BE2C (cell line): ENCODE measurements at places on chromosomes 2 and 18.

GRCh38 chr2:73821227-73821626 lies 7.5 kb upstream of the STAMBP start:
- no peak for DNase-seq

GRCh38 chr18:69444221-69444620 lies 43.5 kb downstream of the DOK6 start:
- DNase-seq: no peak

- DNase-seq: no peak
Observed at GRCh38 chr2:70101174-70101573, 13.9 kb downstream of the PCBP1 start.

GRCh38 chr2:143241403-143242088 lies 112.3 kb downstream of the ARHGAP15 start:
- no peak for DNase-seq

DNA sequence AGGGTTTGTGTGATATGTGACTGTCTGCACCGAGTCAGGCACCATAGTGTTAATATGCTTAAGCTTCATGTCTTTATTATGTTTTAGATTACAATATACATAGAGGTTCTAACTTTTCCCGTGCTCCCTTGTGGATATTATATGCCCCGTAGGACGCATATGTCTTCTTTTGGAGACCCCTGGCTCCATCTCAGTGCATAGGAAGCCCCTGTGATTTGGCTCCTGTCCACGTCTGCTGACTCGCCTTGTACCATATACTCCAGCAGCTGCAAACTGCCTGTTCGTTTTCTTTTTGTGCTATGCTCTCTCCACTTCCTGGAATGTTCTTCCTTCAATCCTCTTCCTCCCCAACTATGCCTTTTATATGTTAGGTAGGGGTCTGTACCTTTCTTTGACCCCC lies 110.9 kb downstream of the PTRHD1 start:
- peak; percentile 14 for DNase-seq

GRCh38 chr18:40163254-40163653 lies 1791.8 kb upstream of the PIK3C3 start:
- no peak for DNase-seq

DNA sequence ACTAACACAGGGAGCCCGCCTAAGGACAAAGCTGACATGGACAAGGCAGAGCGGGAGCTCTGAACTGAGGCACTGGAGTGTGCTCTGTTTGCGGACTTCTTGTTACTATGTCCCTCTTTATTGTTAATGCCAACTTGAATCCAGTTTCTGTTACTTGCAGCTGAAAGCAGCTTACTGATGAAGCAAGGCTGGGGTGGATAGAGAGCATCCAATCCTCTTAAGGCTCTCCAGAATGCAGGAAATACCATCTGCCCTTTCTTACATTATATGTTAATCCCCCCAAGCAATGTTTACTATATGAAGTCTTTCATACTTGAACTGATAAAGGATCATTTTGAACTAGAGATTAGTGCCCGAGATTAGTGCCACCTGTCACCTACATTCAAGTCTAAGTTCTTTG lies 9.4 kb downstream of the FAM210A start:
- DNase-seq: no peak

GRCh38 chr2:100960688-100961087 lies 41.4 kb upstream of the RPL31 start:
- no peak for DNase-seq

DNA sequence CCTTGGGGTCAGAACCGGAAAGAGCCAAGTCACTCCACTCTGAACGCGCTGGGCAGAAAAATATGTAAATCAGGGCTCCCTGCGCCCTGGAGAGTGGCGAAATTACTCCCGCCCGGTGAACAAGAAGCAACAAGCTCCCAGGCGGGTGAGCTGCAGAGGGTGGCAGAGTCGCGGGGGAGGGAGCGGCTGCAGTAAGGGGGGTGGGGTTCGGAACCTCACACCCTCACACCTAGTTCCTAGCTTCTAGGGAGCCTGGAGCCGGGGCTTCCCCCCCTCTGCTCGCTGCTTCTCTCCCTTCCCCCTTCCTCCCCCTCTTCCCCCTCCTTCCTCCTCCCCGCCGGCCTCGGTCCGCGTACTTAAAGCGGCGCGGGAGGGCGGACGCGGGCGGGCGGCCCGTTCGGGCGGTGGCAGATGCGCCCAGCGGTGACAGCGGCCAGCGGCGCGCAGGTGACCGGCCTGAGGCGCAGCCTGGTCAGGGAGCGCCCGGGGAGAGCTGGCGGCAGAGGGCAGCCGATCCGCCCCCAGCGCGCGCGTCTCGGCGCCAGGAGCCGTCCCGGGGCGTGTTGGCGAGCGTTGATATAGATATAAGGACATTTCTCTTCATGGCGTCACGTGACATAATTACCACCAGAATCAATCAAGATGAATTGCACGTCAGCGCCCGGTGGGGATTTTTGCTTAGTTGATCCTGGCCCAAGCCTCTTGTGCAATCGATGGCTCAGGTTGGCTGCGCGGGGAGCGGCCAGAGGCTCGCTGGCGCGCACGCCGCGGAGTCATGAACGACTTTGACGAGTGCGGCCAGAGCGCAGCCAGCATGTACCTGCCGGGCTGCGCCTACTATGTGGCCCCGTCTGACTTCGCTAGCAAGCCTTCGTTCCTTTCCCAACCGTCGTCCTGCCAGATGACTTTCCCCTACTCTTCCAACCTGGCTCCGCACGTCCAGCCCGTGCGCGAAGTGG lies at the start of gene HOXD11:
Gene HOXD11 (plus strand): TSS at position 700 of the 959 bp plus-strand sequence. CDS start 76 bp downstream, at position 776.
- DNase-seq: no peak

DNA sequence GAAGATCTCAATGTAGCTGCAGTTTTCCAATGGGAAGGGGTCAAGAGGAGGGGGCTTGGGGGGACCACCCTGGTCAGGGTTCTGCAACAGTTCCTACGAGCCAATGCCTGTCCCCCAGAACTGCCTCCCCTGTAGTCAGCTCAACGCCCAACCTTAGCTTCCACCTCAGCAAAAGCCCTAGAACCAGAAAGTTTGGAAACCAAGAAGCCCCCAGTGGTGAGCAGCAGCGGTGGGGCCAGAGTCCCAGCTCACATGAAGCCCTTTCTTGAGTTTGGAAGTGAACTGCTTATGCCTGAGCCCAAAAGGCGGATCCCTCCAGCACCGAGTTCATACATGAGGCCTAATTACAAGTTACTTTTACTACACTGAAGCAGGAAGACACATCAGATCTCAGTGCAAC lies 162.4 kb downstream of the HDAC4 start:
- no peak for DNase-seq

- DNase-seq: no peak
Observed at GRCh38 chr2:170247882-170248393, 70.0 kb downstream of the MYO3B start.

- DNase-seq: no peak
Observed at GRCh38 chr2:162258169-162258568, 14.9 kb upstream of the FAP start.

- DNase-seq: no peak
Observed at GRCh38 chr2:29063646-29064345, 10.5 kb downstream of the PCARE start.

- DNase-seq: peak; percentile 38
Observed at GRCh38 chr18:46334868-46335281, 230.7 kb downstream of the HAUS1 start.

- no peak for DNase-seq
Observed at GRCh38 chr2:142596334-142597088, 281.0 kb upstream of the KYNU start.

DNA sequence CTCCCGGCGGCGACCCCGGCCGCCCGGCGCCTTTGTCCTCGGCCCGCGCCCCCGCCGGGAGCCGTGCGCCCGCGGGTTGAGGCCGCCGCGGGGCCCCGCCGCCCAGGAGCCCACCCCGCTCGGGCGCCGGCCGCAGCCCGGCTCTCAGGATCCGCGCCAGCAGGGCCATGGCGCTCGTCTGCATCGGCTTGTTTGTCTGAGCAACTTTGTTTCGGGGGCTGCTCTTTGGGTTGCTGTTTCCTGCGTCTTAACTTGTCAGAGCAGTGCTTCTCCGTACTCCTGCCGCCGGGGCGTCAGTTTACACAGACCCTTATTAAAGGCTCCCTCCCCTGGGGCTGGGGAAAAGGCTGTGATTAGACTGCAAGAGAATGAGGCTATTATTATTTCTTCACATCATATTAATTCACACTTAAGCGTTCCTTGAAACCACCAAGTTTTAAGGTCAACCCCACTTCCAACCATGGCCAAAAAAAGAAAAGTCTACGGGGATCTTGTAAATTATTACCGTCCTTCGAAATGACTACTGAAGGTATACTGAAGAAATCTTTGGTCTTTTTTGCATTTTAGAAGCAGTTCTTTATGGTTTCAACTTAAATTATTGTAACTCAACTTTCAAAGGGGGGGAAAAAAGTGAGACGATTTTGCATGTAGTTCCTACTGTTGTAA lies at the start of gene CYP27C1:
Gene CYP27C1 (minus strand): TSS at position 198 of the 666 bp plus-strand sequence. CDS start 29 bp downstream, at position 169.
- DNase-seq: no peak

DNA sequence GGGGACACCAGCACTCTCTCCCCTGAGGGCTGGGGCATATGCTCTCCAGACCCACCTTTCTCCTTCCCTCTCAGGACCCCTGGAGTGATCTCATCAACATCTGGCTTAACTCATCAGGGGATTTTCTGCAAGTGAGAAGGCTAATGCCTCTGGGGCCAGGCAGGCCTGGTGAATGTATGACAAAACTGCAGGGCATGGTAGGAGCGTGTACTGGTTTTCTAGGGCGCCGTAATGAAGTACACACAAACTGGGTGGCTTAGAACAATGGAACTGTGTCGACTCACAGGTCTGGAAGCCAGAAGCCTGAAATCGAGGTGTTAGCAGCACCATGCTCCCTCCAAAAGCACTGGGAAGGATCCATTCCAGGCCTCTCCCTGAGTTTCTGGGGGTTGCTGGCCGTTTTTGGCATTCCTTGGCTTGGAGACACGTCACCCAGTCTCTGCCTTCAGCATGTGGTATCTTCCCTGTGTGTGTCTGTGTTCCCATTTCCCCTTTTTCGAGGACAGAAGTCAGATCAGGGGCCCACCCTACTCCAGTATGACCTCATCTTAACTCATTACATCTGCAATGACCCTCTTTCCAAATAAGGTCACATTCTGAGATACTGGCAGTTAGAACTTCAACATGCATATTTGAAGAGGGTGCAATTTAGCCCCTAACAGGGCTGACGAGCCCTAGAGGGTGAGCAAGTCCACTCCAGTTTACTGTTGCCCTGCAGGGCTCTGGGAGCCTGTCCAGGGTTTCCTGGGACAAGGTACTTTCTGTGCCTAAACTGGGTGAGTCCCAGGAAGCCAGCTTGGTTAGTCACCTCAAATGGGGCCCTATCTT lies 45.5 kb upstream of the CAB39 start:
- DNase-seq: no peak

DNA sequence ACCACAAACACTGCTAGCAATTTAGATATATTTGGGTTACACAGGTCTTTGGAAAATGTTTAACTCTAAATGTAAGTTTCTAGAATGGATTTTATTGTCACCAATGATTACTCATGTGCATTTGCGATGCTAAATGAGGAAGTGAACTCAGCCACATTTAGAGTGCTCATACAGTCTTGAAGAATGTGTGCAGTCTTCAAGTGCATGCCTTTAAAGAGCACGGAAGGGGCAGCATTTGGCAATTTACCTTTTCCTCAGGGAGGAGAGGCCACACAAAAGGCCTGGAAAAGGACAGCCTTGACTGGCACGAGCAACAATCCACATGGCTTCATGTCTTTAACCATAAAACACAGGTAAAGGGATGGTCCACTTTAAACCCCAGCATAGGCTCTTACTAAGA lies 78.5 kb upstream of the STK17B start:
- no peak for DNase-seq

DNA sequence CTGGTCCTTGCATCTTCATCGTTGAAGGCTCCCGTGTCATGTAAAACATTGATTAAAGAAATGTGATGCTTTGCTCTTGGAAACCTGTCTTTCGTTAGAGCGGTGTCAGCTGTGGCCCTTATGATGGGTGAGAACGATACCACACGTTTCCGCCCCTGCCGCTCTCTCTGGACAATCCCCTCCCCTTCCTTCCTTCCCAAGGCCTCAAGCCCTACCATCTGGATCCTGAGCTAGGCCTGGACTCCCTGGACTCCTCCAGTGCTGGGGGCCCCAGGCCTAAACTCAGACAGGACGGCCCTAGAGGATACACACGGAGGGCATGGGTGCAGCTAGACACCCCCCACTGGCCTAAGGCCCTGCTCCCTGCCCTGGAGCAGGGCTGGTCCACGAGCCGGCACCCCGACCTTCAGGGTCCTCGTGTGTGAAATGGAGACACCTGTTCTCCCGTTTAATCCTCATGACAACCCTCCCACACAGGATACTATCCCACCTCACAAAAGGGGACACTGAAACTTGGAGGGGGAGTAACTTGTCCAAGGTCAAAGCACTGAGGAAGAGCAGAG lies 13.2 kb downstream of the BIN1 start:
- DNase-seq: no peak

- DNase-seq: no peak
Observed at GRCh38 chr2:3600256-3600855, 5.4 kb downstream of the COLEC11 start.

- DNase-seq: no peak
Observed at GRCh38 chr2:177235855-177236437, 23.4 kb downstream of the HNRNPA3 start.

DNA sequence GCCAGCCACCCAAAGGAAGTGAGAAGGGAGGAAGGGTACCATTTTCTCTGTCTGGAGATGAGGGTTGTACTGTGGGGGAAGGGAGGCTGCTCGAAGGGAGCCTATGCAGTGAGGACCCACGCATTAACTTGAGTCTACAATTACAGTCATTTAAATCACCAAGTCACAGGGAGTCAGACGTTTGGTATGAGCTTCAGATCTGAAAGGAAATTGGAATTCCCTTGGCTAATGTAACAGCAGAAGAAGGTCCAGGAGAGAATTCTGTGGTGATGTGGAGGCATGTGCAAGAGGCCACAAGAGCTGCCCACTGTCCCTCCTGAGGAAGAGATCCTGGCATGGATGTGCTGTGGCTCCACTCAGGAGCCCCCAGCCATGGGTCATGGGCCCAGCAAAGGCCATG lies 22.5 kb downstream of the DAPL1 start:
- DNase-seq: no peak

DNA sequence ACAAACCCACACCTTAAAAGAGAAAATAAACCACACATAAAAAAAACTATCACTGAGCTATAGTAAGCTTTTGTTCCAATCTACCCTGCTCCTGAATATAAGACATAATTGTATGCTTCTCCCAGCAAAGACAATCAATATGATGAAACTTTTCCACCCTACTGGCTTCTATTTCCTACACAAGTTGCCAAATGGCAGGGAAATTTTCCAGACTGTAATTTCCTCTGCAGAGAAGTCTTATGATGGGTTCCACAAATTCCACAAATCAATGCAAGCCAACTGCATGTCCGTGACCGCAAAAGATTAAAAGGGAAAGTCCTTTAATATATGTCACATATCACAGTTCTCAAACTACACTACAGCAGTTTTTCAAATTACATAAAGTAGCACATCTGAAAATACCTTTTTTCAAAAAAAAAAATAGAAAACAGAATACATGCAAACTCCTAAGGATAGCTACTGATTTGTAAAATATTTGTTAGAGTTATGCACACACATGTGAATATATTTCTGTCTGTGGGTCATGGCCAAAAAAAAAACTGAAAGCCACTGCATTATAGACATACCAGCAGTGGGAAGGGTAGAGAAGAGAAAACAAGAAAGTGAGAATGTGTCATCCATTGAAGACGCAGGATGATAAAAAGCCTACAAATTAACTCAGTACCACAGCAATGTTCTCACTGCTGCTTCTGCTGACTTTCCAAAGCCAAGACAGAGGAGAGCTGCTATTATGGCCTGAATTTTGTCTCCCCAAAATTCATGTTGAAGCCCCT lies 61.4 kb downstream of the RPL31 start:
- DNase-seq: no peak

- DNase-seq: no peak
Observed at GRCh38 chr2:207782238-207783030, 12.7 kb upstream of the FZD5 start.

GRCh38 chr2:3208179-3208578 lies 169.4 kb downstream of the EIPR1 start:
- no peak for DNase-seq

GRCh38 chr18:41449612-41450011 lies 505.4 kb upstream of the PIK3C3 start:
- DNase-seq: no peak
